ENCODE measurements at places on chromosomes 6 and 20. TPM values are rescaled to one million over a fixed set of nuclear protein-coding genes. Genes with fewer than 3 reads are reported as not detected.

Gene LY6G6D
- total RNA-seq = 2.8 TPM

Gene HSPA12B
- total RNA-seq = 0.97 TPM

Gene CPNE5
- 0.42 TPM for total RNA-seq

Gene CYP24A1
- total RNA-seq = 0.03 TPM

Gene BEND3
- 24.9 TPM for total RNA-seq

Gene NMBR
- total RNA-seq = not detected

Gene GABRR1
- total RNA-seq = 0.10 TPM

Gene SLC12A5
- 1.3 TPM for total RNA-seq

Gene GPX5
- total RNA-seq = not detected

Gene GRIK2
- total RNA-seq = 0.76 TPM

Gene PRICKLE4
- total RNA-seq = not detected

Gene MAP7
- total RNA-seq = 7.8 TPM

Gene KIAA0408
- 0.55 TPM for total RNA-seq

Gene SLC4A11
- total RNA-seq = 3.1 TPM

Gene F13A1
- not detected for total RNA-seq

Gene SLC35D3
- total RNA-seq = 0.42 TPM

Gene ZNF341
- total RNA-seq = 7.0 TPM

Gene RBM24
- 2.3 TPM for total RNA-seq

Gene ZBTB46
- 20.0 TPM for total RNA-seq

Gene ADGRG6
- 4.4 TPM for total RNA-seq
